Effector memory CD4-positive, alpha-beta T cell (primary cell): ENCODE measurements at places on chromosomes 5 and 9.

- H3K27ac ChIP-seq = no peak overlapping the region
- H3K36me3 ChIP-seq = peaks cover 56% of the 10 kb centered on the region
- DNase-seq = no peak
- no peak overlapping the region for H3K4me3 ChIP-seq
Measured at GRCh38 chr5:134162592-134162991, 14.2 kb downstream of the SKP1 start.

GRCh38 chr9:134526584-134527477 is 114.8 kb upstream of the COL5A1 start:
- H3K27ac ChIP-seq = no peak overlapping the region
- no peak overlapping the region for H3K4me3 ChIP-seq

GRCh38 chr5:42360616-42361314 is 62.5 kb upstream of the GHR start:
- no peaks in the 10 kb centered on the region for H3K27me3 ChIP-seq
- no peak for DNase-seq
- no peak overlapping the region for H3K4me3 ChIP-seq
- no peaks in the 10 kb centered on the region for H3K4me1 ChIP-seq
- no peak overlapping the region for H3K27ac ChIP-seq
- no peaks in the 10 kb centered on the region for H3K36me3 ChIP-seq

DNA sequence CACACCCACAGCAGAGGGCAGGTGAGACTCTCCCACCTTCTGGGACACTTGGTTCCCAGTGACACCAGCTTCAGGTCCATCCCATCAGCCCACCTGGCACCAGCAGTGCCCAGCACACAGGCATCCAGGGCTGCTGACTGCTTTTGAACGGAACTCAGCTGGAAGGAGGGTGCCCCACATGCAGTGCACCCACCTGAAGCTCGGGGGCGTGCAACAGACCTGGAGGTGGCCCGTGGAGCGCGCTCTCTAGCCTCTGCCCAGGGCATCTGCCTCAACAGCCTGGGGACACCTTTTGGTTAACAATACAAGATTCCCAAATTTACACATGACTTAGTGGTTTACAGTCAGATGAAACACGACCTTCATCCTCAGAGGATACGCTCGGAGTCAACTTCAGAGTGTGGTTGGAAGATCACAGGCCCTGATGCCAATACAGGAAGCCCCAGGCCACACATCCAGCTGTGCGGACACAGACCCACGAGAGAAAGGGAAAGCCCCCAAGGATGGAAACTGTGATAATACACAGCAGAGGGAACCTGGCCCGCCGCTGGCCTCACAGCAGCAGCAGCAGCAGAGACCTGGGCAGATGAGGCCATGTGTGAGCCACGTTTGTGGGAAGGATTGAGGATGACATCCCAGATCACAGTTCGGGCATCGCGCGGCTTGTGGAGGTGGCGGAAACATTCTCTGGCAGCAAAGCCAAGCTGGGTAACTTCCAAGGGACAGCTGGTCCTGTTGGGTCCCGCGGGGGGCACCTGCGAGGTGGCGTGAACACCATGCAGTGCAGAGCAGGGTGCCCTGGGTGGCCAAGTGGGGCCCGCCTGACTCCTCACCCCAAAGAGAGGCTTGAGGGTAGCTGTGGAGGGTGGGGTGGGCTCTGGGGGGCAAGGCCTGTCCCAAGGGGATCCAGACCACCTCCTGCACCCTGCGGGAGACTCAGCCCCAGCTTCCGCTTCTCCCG is 64.0 kb downstream of the SECISBP2 start:
- H3K27me3 ChIP-seq = no peaks in the 10 kb centered on the region
- peak overlapping the region; percentile 27 for H3K27ac ChIP-seq
- peaks cover 94% of the 10 kb centered on the region for H3K36me3 ChIP-seq
- no peak overlapping the region for H3K4me3 ChIP-seq
- H3K4me1 ChIP-seq = no peaks in the 10 kb centered on the region

DNA sequence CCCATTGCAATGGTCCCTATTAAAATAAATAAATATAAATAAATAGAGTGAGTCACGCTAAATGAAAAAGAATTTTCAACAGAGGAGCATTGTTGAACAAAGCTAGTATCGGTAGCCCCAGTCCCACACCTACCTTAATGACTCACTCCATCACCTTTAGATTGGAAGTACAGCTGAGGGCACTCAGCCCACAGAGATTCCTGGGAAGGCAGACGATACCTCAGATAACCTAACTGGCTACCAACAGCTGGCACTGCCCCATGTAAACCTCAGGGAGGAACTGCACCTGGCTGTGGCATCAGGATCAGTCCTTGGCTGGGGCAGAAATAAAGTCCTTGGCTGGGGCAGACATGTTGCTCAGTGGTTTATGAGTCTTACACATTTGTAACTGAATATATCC is 49.3 kb downstream of the SPRY4 start:
- H3K4me1 ChIP-seq = no peaks in the 10 kb centered on the region
- no peaks in the 10 kb centered on the region for H3K36me3 ChIP-seq
- H3K4me3 ChIP-seq = no peak overlapping the region
- no peak overlapping the region for H3K27ac ChIP-seq
- H3K27me3 ChIP-seq = no peaks in the 10 kb centered on the region

- H3K4me3 ChIP-seq = no peak overlapping the region
- H3K36me3 ChIP-seq = no peaks in the 10 kb centered on the region
- peaks cover 4% of the 10 kb centered on the region for H3K4me1 ChIP-seq
- H3K27ac ChIP-seq = no peak overlapping the region
- no peaks in the 10 kb centered on the region for H3K27me3 ChIP-seq
Measured at GRCh38 chr9:134304690-134305089, 21.6 kb upstream of the RXRA start.

- H3K36me3 ChIP-seq = no peaks in the 10 kb centered on the region
- no peaks in the 10 kb centered on the region for H3K4me1 ChIP-seq
- H3K27ac ChIP-seq = no peak overlapping the region
- H3K27me3 ChIP-seq = no peaks in the 10 kb centered on the region
Measured at GRCh38 chr9:12416716-12417115, 276.5 kb upstream of the TYRP1 start.
